Stimulated activated naive CD4-positive, alpha-beta T cell treated with Interleukin-2 at 50 U/mL for 16 hours (primary cell): ENCODE measurements at places on chromosomes 11 and 22.

DNA sequence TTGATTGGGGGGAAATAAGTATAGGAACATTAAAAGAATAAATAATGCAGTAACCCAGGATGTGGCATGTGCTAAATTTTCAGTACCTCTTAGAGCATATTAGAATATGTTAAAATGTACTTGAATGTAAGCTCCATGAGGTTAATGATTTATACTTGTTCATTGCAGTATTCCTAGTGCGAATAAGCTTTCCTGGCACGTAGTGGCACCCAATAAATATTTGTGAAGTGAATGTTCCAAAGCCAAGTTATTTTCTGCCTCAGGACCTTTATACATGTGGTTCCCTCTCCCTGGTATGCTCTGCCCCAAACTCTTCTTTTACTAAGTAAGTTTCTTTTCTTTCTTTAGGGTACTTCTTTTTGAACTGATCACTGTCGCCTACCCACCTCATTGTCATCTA lies 118.8 kb downstream of the DBX1 start:
- DNase-seq = no peak

DNA sequence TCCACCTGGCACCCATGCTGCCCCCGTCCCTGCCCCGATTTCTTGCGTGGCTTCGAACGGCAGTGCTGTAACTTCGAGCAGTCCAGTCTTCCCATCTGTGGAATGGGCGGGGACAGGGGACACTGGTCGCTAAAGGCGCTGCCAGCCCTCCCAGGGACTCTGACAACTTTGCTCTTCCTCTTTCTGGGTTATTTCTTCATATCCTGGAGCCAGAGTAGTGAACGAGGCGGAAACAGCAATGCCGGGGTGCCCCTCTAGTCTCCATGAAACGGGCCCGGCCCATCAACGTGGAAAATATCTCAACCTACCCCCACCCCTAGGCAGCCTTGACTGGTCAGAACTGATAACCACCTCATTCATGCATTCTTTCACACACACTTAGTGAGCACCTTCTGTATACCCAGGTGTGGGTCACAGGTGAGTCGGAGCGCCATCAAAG lies 42.8 kb downstream of the TRIOBP start:
- no peak for DNase-seq

DNA sequence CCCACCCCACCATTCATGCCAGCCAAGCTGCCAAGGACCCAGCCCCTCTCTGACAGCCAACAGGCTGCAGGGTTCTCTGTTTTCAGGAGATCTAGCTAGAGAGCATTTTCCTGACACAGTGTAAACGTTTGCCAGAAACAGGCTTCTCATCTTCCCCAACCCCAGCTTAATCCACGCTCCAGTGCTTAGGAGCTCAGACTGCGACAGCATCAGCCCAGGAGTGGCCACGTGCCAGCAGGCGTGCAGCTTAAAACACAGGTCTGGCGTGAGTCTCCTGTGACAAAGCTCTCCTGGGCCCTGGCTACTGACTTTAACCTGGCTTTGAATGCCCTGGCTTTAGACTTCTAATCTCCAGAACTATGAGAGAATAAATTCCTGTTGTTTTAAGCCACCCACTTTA lies 66.6 kb downstream of the GALNT18 start:
- no peak for DNase-seq

- no peak for DNase-seq
Observed at GRCh38 chr11:114129699-114130098, 70.2 kb downstream of the ZBTB16 start.

GRCh38 chr22:49237703-49238102 lies 590.0 kb downstream of the BRD1 start:
- DNase-seq = no peak

DNA sequence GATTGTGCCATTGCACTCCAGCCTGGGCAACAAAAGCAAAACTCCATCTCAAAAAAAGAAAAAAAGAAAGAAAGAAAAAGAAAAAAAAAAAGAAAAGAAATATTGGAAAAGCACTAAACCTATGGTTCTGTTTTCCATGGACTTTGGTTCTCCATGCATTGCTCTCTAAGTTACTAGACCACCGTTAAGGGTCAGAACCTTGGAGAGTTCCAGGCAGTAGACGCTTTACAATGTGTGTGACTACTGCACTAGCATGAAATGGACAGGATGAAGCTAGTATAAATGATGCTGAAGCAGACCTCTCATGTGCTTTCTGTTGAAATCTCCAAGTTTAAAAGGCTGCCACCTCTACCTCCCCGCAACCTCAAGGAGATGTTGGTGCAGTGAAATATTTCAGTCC lies 63.5 kb downstream of the SIK2 start:
- no peak for DNase-seq

GRCh38 chr11:82790723-82791484 lies 57.2 kb upstream of the FAM181B start:
- DNase-seq = no peak

DNA sequence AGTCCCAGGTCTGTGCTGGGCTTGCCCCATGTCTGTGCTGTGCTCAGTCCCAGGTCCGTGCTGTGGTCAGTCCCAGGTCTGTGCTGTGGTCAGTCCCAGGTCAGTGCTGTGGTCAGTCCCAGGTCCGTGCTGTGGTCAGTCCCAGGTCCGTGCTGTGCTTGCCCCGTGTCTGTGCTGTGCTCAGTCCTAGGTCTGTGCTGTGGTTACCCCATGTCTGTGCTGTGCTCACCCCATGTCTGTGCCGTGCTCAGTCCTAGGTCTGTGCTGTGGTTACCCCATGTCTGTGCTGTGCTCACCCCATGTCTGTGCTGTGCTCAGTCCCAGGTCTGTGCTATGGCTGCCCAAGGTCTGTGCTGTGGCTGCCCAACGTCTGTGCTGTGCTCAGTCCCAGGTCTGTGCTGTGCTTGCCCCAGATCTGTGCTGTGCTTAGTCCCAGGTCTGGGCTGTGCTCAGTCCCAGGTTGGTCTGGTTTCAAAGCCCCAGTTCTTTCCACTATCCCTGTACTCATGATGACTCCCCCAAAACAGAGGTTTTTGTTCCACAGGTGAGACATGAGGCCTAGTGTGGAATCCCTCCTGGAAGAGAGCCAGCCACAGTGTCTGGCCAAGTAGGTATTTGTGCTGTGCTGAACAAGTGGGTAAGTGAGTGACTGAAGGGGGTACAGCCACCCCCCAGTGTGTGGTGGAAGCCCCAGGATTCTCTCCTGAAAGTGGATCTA lies 34.8 kb downstream of the IRAG1 start:
- no peak for DNase-seq

GRCh38 chr11:29364006-29364405 lies 652.8 kb downstream of the KCNA4 start:
- DNase-seq = no peak

- DNase-seq = peak; percentile 16
Observed at GRCh38 chr11:74255741-74256375, 55.6 kb downstream of the P4HA3 start.

DNA sequence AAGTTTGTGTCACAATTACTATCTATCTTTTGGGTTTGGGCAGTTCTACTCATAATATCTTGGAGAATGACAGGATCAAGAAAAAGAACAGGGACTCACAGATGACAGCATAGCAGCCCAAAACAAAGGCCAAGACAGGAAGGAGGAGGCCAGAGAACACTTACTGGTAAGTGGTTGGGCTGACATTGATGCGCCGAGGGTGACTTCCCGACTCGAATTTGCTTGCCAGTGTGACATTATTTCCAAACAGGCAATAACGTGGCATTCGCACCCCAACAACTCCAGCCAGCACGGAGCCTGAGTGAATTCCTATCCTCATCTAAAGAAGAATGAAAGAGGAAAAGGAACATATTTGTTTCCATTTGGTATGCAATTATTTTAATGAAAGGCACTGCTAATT lies 309.9 kb downstream of the GUCY1A2 start:
- DNase-seq = no peak

DNA sequence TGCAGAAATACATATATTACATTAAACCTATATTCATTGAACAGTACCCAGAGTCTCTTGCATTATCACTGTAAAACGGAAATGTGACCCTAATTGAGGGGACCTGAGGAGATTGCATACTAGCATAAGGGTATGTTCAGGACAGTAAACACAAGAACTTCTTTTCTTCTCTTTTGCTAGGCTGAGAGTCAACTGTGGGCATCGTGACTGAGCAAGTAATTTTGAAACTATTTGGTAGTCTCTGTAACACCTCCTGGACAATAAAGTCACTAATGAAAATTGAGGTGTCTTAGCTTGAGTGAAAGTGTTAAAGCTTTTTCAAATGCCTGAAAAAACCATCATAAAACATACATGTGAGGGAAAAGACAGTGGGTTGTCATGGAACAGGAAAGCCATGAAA lies 90.9 kb downstream of the PDHX start:
- DNase-seq = no peak

GRCh38 chr11:129386795-129387397 lies 11.2 kb downstream of the BARX2 start:
- DNase-seq = no peak

GRCh38 chr11:14414470-14415461 lies 55.8 kb upstream of the RRAS2 start:
- DNase-seq = peak; percentile 71

GRCh38 chr11:125165111-125165842 lies 726 bp downstream of the PKNOX2 start:
- DNase-seq = no peak
